ENCODE measurements at places on chromosomes 4 and X. TPM values are rescaled to one million over a fixed set of nuclear protein-coding genes. Genes with fewer than 3 reads are reported as not detected.

GRCh38 chr4:123381996-123382395 is 14.6 kb upstream of the SPRY1 start:
- no peak overlapping the region for H3K27ac ChIP-seq
- no peak for DNase-seq
- no peaks in the 10 kb centered on the region for H3K27me3 ChIP-seq
- H3K36me3 ChIP-seq = no peaks in the 10 kb centered on the region

DNA sequence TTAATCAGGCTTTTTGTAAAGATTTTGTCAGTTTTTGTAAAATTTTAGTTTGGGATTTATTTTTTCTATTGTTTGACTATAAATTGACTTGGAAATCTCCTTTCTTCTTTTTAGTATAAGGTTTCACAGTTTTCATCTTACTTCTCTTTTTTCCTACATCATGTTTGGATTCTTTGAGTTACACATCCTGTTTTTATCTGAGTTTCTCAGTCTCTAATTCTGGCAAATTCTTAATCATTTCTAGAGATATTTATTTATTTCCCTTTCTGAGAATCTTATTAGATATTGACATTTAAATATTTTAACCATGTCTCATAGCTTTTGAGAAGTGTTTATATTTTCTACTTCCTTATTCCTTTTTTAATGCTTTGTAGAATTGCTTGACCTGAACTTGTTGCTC is 20.7 kb downstream of the USP53 start:
- peaks cover 5% of the 10 kb centered on the region for H3K4me1 ChIP-seq
- H3K4me3 ChIP-seq = no peak overlapping the region
- DNase-seq = no peak

DNA sequence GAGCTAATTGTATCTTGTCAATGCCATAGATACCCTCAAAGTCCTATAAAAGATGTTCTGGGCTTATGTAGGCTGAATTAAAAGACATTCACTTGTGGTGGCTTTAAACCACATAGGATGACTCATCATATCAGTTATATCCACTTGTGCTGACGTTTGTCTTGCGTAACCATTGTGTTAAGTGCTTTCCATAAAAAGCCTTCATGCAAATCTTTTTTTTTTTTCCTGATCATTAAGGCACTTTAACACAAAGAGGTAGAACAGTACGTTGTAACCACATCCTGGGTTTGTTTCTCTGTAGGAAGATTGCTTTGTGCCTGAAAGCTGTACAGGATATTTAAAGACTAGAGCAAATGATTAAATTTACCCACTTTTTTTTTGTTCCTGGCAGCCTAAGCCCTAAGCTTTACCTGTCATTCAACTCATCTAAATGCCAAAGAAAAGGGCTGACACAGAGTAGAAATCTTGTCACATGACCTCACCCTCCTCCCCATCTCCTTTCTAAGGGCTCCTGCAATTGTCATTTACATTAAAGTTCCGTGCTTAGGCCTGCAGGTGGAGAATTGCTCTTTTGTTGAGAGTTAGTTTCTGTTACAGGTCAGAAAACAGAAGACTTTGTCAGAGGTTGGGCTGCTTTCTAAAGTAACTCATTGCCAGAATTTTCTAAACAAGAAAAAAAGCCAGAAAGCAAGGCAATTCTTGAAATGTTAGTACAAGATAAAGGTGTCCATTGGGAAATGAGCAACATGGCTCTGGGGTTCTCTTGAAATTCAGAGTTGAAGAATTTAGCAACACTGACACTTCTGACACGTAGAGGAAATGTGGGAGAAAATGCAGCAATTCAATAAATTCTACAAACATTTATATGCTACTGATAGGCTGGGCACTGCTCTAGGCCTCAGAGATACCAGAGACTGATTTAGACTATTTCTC is 555.6 kb downstream of the PPARGC1A start:
- peak overlapping the region; percentile 53 for H3K4me3 ChIP-seq
- H3K27me3 ChIP-seq = no peaks in the 10 kb centered on the region
- H3K27ac ChIP-seq = peak overlapping the region; percentile 78
- H3K4me1 ChIP-seq = peaks cover 10% of the 10 kb centered on the region

Gene SLC4A4
- total RNA-seq = not detected

GRCh38 chr4:7135389-7135746 is 57.0 kb upstream of the SORCS2 start:
- no peaks in the 10 kb centered on the region for H3K4me1 ChIP-seq
- no peak for DNase-seq
- H3K36me3 ChIP-seq = no peaks in the 10 kb centered on the region
- no peak overlapping the region for H3K27ac ChIP-seq
- no peaks in the 10 kb centered on the region for H3K27me3 ChIP-seq
- H3K4me3 ChIP-seq = no peak overlapping the region

Gene TBX22
- not detected for total RNA-seq

Gene ADGRG4
- not detected for total RNA-seq
